Stimulated activated CD8-positive, alpha-beta memory T cell treated with anti-CD3 and anti-CD28 coated beads, Interleukin-4, amount 100 ng/mL, for 1 hour (primary cell): ENCODE measurements at places on chromosomes 1 and 21.
A peak's percentile ranks its signal among the peaks of the same experiment; 100 is the strongest.

- no peak for DNase-seq
These were observed 177.7 kb downstream of the ADSS2 start for GRCh38 chr1:244273845-244274619.

GRCh38 chr1:220272841-220273090, 513 bp upstream of the RAB3GAP2 start:
- DNase-seq, result no peak

GRCh38 chr1:207992677-207993236, 81.8 kb upstream of the CD34 start:
- DNase-seq, result no peak

DNA sequence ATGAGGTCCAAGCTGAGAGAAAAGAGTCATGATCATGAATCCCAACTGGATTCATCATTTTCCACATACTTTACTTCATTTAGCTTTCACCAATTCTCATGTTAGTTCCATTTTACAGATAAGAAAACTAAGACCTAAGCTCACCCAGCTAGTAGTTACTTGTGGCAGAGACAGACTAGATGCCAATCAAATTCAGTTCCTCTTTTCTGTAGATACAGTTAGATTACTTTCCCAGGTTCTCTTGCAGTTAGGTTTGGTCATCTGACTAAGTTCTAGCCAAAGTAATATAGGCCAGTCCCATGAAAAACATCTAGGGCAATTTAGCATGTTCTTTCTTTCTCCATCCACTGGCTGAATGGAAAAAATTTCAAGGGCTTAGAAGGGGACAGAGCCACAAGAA, 8.9 kb upstream of the KCND3 start:
- DNase-seq, result no peak

DNA sequence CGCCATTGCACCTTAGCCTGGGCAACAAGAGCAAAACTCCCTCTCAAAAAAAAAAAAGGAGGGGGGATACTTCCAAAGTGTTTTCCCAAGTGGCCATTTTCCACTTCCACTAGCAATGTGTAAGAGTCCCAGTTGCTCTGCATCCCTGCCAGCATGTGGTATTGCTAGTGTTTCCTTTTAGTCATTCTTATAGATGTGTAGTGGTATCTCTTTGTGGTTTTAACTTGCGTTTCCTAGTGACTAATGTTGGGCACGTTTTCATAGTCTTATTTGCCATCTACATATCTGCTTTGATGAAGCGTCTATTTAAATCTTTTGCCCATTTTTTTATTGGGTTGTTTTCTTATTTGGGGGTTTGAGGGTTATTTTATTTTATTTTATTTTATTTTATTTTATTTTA, 31.1 kb downstream of the INAVA start:
- no peak for DNase-seq

- no peak for DNase-seq
These were observed 99.6 kb downstream of the ODF2L start for GRCh38 chr1:86296305-86297205.

- no peak for DNase-seq
These were observed 22.8 kb upstream of the KCNC4 start for GRCh38 chr1:110187139-110187890.

- DNase-seq, result no peak
These were observed 30.5 kb downstream of the ASTN1 start for GRCh38 chr1:177133977-177134538.

DNA sequence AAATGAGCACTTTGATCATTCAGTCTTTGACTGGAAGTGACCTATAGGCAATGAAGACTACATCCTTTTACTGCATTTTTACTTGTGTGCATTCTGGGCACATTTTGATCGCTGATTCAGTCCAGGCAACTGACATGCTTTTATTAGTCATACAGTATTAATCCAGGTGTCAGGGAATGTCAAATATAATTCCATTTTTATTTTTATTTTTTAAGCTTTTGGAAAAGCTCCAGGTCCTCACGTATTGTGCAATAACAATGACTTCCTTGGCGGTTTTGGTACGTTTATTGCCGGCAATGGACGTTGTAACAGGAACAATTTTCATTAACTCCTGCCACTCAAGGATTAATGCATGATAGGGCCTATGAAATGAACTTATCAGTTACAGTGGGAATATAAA, 302.6 kb upstream of the PTBP2 start:
- DNase-seq, result no peak

GRCh38 chr1:242718967-242719366, 194.5 kb upstream of the PLD5 start:
- DNase-seq, result no peak

DNA sequence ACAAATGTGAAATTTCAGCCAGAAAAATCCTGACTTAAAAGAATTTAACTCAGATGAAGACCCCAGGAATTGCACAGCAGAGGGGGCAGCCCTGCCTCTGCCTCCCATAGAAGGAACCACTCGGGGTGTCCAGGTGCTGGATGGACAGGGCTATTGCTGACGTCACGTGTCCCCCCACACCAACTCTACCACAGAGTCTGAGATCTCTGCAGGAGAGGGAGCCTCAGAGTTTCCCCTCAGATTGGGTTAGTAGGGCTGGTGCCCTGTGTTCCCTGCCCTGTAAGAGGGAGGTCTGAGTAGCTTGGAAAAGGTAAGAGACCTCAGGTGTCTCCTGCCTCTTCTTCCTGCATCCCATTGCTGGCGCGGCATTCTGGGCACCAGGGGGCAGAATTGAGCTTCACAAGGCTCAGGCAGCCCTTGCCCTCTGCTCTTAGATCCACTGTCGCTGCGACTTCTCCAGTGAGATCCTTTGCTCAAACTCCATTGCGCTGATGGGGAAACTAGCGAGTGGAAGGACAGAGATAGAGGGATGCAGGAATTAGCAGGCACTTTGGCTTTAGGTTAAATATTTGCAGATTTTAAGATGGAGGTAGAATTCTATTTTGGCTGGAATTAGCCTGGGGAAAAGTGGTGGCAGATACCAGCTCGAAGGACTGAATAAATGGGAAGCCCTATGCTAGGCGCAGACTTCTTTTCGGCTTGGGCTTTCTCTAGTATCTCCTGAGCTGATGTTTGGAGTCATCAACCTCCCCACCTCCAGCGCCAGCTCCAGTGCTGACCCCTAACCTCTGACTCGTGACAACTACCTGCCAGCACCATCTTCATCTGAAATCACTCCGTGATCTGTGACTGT, 42.8 kb upstream of the DMBX1 start:
- peak; percentile 50 for DNase-seq

- no peak for DNase-seq
These were observed 29.4 kb downstream of the SNX27 start for GRCh38 chr1:151641229-151641628.

DNA sequence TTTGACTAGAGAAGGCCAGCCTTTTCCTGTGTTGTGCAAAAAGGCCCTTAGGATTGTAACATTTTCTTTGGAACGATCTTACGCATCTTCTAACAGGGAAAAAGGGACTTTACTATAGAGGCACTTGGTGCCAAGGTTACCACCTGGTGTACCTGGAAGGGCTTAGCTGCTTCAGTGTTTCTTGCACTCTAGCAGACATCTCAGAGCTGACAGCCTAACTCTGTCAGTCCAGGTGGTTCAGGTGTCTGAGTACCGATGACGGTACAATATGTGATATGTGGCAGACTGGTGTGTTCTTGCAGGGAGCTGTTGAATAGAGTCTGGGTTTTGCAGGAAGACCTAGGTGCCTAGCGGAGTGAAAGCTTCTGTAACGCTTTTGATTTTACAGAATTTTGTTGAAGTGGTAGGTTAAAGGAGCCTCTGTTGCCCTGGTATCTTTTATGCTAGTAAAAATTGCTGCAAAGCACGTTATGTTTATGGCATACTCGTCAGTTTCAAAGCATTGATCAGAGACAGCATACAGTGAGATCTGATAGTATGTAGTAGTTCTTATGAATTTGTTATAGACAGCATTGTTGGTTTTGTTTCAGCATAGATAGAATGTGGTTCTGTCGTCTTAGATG, 1.4 kb downstream of the MAGI3 start:
- no peak for DNase-seq

DNA sequence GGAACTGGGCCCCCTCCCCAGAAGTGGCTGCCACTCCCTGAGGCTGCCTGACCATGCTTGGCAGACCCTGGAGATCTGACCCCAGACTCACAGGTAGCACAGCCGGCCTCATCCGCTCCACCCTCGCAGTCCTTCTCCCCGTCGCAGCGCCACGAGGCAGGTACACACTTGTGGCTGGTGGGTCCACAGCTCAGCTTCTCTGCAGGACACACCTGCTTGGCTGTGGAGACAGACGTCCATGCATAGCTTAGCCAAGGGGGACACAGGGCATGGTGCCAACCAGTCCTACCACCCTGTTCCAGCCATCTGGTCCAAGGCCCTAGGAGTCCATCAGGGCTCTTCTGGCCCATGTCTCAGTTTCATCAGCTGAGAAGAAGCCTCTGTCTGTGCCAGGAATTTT, 42.2 kb upstream of the MAGOH start:
- no peak for DNase-seq

GRCh38 chr1:8858888-8859706, 19.4 kb downstream of the ENO1 start:
- DNase-seq, result peak; percentile 18

GRCh38 chr1:84089465-84089864, 54.6 kb upstream of the PRKACB start:
- no peak for DNase-seq

GRCh38 chr1:184032930-184033418, 4.6 kb downstream of the COLGALT2 start:
- DNase-seq, result no peak
